ENCODE measurements at places on chromosomes 1 and 21. TPM values are rescaled to one million over a fixed set of nuclear protein-coding genes. Genes with fewer than 3 reads are reported as not detected.

The FMO5 gene
- total RNA-seq: 0.76 TPM

The LAX1 gene
- 12.5 TPM for total RNA-seq

The ANKRD34A gene
- 0.19 TPM for total RNA-seq

The CDA gene
- total RNA-seq: 0.33 TPM

The BARHL2 gene
- total RNA-seq: not detected

The CD84 gene
- 10.1 TPM for total RNA-seq

The SASS6 gene
- 7.4 TPM for total RNA-seq

DNA sequence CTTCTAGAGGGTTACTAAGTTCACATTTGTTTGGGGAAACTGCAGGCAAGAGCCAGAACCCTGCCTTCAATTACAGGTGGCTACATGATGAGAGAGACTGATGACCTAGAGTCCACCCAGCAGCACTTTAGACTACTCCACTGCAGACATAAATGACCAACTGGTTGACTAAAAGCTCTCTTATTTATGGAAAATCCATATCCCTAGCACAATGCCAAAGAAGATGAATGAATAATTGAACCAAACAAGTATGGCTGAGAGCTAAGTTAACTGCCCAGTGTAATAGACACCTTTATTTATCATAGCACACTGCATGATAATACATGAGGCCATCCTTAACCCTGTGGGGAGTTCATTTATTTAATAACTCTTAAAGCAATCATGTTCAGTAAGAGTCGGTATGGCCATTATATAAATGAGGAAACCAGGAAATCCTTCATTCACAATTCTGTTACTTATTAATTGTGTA lies 60.4 kb downstream of the IL12RB2 start:
- DNase-seq: no peak

- DNase-seq: no peak
Observed at GRCh38 chr1:25477448-25478034, 46.8 kb downstream of the MACO1 start.

DNA sequence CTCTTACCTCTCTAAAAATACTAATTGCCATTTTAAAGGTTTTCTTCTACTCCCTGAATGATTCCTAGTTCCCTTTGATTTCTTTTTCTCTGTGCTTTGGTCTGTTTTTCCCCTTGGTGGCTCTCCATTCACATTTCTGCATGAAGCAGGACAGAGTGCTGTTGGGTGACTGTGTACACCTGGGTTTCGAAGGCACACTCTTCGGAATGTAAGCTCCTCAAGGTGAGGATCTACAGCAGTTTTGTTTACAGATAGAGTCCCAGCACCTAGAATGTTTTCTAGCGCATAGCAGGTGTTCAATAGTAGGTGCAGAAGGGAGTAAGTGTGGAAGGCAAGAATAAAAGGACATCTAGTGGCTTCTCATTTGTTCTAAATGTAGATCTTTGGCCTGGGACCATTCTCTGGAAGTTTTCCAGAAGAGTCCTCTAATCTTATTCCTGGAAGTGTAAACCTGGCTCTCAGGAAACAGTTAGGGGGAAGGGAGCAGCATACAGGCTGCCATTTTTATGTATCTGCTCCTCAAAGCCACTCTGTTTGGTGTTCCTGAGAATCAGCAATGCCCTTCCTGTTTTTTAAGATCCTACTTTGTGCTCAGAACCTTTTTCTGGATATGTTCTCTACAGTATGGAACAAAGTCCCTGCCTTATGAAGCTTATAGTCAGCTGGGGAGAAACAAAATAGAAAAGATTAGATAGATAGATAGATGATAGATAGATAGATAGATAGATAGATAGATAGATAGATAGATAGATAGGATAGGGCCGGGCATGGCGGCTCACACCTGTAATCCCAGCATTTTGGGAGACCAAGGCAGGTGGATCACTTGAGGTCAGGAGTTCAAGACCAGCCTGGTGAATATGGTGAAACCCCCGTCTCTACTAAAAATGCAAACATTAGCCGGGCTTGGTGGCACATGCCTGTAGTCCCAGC lies 22.8 kb upstream of the EFNA1 start:
- DNase-seq: no peak

DNA sequence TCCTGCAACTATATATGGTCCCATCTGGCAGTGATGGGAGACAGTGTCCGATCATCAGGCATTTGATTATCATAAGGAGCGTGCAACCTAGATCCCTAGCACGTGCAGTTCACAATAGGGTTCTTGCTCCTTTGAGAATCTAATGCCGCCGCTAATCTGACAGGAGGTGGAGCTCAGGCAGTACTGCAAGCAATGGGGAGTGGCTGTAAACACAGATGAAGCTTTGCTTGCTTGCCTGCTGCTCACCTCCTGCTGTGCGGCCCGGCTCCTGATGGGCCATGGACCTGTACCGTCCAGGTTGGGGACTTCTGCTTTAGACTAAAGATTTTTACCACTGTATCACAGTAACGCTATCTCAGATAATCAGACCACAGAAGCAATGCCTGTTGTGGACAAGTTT lies 63.8 kb downstream of the TGFB2 start:
- DNase-seq: no peak

DNA sequence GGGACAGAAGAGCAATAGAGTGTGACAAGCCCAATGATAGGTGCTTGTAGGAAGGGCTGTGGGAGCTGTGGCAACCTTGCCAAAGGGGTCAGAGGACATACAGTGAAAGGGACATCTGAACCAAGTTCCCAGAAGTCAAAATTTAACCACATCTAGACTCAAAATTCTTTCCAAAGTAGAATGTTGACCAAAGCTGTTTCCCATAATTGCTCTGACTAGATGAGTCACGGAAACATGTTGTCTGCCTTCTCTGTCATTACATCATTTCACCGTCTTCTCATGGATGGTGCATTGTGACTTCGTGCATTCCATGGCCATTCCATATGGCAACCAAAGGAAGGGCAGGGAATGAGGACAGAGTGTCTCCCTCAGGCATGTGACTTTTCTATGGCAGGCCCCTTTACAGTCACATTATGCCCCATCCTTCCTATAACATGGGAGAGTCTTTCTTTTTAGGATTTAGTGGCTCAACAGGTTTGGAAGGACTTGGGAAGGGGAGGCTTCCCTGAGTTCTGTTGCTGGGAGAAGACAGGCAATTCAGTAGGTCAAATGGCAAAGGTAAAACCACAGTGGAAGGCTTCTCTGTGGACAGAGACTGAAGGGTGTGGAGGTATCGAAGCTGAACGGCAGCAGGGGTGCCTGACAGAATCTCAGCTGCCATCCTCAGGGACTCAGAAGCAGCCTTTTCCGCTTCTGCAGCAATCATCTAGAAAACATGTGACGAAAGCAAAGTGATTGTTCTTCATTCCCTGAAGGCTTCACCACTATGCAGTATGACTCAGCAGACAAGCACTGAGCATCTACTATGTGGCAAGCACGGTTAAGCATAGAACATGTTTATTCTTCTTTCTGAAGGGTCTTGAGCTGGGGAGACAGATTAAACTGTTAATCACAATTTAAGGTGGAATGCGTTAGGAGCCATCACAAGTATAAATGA lies 24.7 kb downstream of the NPHS2 start:
- no peak for DNase-seq

GRCh38 chr1:185693654-185694053 lies 40.5 kb upstream of the HMCN1 start:
- no peak for DNase-seq

DNA sequence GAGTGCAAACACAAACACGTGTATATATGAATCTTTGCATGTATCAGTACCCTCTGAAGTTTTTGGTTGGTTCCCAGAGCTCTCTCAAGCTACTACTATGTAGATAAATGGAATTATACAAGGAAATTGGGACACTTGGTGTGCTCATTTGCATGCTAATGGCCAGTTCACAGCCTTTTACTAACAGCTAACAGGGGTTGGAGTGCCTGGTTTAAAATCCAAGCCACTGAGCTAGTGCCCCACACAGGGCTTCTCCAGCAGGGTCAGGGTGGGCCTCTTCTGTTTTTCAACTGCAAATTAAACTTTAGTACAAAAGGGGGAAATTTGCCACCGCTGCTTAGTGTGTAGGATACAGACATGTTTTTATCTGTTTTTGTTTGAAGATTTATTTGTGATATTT lies 121.0 kb downstream of the ATP5PO start:
- no peak for DNase-seq

GRCh38 chr1:31498376-31499040 lies 77.8 kb upstream of the TINAGL1 start:
- no peak for DNase-seq

DNA sequence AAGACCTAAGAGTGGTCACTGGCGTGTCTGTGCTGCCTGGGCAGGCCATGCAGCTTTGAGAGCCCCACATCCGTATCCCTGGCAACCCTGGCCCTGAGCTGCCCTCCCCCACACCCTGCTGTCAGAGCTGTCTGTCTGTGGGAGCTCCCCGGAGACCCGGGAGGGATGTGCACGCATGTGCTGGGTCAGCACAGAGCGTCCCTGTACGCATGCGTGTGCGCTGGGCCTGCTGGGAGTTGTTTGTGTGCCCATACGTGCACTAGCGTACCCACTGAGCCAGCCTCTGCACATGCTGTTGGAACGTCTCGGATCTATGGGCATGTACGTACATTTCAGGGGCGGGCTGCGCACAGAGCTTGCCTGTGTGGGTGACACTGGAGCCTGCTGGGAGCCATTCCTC lies 89.3 kb downstream of the EPHB2 start:
- DNase-seq: no peak

All from thymus (tissue), 14 donors.